ENCODE measurements at places on chromosomes 1 and 21. TPM values are rescaled to one million over a fixed set of nuclear protein-coding genes. Genes with fewer than 3 reads are reported as not detected.
A peak's percentile ranks its signal among the peaks of the same experiment; 100 is the strongest.

DNA sequence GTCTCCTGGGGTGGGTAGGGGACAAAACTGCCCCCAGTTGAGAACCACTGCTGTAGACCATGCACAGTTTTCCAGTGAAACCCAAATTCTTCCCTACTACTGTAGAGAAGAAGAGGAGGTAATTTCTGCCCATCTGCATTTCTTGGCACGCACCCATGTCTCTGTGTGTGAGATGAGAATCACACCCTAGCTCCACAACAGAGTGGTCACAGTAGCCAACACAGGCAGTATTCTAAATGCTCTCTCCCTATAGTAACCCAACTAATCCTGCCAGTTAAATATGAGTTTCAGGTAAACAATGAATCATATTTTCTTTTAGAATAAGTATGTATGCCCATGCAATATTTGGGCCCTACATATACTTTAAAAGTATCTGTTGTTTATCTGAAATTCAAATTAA, 1.2 kb upstream of the CAPN2 start:
- DNase-seq = no peak

- DNase-seq = no peak
Measured at GRCh38 chr1:18069903-18070302, 37.7 kb upstream of the IGSF21 start.

- DNase-seq = no peak
Measured at GRCh38 chr1:159944623-159945455, 574 bp downstream of the IGSF9 start.

GRCh38 chr1:180680558-180681144, 48.8 kb downstream of the XPR1 start:
- DNase-seq = no peak

- DNase-seq = peak; percentile 82
Measured at GRCh38 chr1:220748089-220748934, at the start of gene MTARC2. Gene MTARC2, plus strand, starts transcription at chr1:220748322. Its CDS starts 210 bp downstream, at chr1:220748532.

- DNase-seq = peak; percentile 34
Measured at GRCh38 chr1:94247138-94248094, 10.0 kb upstream of the ARHGAP29 start.

DNA sequence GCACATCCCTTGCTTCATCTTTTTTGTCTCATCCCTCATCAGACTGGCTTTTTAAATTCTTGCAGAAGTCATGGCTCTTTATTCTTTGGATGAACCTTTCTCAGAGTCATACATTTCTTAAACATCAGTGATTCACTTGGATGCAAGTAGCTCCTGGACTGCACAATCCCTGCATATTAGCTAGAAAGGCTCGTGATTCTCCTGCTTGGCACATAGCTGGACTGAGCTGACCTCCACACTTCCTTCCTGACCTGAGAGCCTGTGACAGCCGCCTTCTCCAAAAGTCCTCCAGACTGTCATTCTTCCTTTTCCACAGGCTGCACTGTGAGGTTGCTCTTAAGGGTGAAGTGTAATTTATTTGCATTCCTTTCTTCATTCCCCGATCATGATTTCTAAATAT, 109.4 kb downstream of the RGL1 start:
- no peak for DNase-seq

DNA sequence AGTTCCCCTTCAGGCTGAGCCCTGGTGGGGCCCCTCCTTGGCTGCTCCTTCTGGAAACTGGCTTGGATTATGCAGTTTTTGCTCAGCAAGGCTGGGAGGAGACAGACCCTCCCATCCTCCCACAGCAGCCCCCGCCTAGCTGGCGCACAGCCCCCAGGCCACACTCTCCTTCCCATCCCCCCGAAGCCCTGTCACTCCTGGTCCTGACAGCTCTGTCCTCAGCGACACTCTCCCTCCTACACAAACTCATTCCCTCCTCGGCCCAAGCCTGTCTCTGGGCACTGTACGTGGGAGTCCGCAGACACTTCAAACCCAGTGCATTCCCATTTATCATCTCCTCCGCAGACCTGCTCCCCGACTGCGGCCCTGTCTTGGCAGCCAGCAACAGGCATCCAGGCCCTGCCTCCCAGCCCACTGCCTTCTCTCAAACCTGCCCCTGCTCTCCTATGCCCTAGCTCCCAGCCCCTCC, 25.0 kb upstream of the EPHB2 start:
- DNase-seq = peak; percentile 78

GRCh38 chr1:248807067-248807737, 18.5 kb downstream of the SH3BP5L start:
- no peak for DNase-seq

GRCh38 chr1:207962716-207963426, 51.9 kb upstream of the CD34 start:
- DNase-seq = peak; percentile 72

Gene UTS2
- polyA plus RNA-seq = not detected

GRCh38 chr1:170676628-170677027, 12.7 kb downstream of the PRRX1 start:
- no peak for DNase-seq

Gene ATP1A2
- polyA plus RNA-seq = 44.5 TPM

Gene AMY1B
- polyA plus RNA-seq = not detected

DNA sequence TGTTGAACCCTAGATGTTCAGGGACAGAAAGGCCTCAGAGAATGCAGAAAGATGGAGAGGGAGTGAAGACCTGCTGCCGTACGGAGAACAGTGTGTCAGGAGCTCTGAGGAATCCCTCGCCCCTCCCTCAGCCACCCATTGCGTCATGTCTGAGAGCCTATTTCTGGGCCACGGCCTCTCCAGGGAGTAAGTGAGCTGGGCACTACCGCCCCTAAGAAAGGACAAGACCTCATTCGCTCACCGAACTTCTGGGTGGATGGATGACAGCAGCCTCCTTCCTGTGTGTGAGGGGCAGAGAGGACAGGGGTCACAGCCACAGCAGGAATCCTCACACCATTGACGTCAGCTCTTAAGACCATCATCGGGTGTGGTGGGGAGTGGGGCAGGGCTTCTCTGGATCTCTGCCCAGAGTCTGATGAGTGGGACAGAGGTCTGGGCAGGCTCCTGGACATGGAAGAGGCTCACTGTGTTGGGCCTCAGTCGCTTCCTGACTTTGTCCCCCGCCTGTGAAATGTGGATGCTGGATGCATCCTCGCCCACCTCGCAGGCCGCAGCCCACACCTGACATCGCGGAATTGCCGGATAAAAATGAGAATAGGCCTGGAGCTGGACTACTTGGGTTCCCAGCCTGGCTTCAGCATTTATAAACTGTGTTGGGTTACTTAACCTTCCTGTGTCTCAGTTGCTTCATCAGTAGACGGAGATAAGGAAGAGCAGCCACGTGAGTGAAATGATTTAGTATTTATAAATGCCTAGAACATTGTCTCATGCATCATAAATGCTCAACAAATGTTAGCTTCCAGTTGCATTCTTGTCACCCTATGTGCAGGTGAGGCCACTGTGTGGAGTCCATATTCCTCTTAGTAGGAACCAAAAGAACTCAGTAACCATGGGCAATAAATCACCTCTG, 238.6 kb downstream of the TRABD2B start:
- DNase-seq = no peak

GRCh38 chr1:241167121-241167630, 189.8 kb downstream of the RGS7 start:
- DNase-seq = no peak

- DNase-seq = no peak
Measured at GRCh38 chr1:46295306-46295705, 8.1 kb downstream of the LRRC41 start.

Gene PTCH2
- polyA plus RNA-seq = 13.4 TPM

DNA sequence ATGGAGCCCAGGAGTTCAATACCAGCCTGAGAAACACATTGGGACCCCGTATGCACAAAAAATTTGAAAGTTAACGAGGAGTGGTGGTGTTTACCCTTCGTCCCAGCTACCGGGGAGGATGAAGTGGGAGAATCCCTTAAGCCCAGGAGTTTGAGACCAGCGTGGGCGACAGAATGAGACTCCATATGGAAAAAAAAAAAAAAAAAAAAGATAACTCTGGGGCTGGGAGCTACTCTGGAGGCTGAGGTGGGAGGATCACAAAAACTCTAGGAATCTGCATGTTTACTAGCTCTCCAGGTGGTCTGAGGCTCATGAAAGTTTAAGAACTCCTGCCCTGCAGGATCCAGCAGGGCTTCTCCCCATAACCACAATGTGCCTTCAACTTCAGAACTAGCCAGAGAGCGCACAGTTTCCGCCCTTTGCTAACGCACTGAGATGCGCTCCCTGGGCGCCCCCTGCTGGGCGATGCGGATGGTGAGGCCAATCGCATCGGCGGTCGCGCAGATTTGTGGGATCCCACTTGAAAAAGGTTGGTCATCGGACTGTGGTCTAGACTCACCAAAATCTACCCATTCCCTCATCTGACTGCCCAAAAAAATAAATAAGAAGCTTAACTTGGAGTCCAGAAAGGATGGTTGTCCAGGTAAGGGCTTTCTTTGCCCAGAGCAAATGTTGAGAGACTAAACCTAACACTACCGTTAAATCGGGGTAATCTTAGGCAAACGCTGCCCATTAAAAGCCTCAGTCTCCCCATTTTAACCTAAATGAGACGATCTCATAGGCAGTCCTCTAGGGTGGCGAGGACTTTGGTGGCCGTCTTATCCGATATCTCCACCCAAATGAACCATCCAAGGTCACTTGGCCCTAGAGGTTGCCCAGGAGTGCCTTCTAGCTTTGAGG, 8.8 kb downstream of the ZNF683 start:
- peak; percentile 57 for DNase-seq

DNA sequence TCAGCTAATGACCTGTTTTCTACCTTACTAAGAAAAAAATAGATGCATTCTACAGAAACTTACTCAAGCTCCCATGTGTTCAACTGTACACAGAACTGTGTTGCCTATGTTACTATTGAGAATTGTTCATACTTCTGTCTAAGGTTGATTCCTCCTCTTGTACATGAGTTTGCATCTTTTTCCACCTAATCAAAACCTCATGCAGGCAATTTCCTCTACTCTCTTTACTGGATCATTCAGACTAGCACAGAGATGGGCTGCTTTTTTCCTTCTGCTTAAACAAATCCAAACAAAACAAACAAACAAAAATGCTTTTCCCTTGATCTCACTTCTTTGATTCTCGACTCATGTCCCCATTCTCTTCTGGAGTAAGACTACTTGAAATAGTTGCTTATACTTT, 58.8 kb upstream of the PTGFR start:
- no peak for DNase-seq

- DNase-seq = no peak
Measured at GRCh38 chr1:170556917-170557316, 25.0 kb downstream of the GORAB start.

GRCh38 chr1:201404055-201404454, 4.9 kb upstream of the LAD1 start:
- DNase-seq = no peak

Gene IL12RB2
- polyA plus RNA-seq = 0.76 TPM

GRCh38 chr1:41578712-41579335, 94.3 kb upstream of the EDN2 start:
- no peak for DNase-seq

Gene SMYD3
- 8.4 TPM for polyA plus RNA-seq

- DNase-seq = no peak
Measured at GRCh38 chr1:97834899-97835298, 85.9 kb downstream of the DPYD start.

Gene TNN
- 5.6 TPM for polyA plus RNA-seq

GRCh38 chr1:5769146-5769545, 223.1 kb downstream of the NPHP4 start:
- no peak for DNase-seq

GRCh38 chr1:206772243-206772937, at the start of gene IL10:
Gene IL10, minus strand, starts transcription at chr1:206772494. Its CDS starts 59 bp downstream, at chr1:206772435.
- no peak for DNase-seq

Gene PTPN22
- 0.27 TPM for polyA plus RNA-seq

DNA sequence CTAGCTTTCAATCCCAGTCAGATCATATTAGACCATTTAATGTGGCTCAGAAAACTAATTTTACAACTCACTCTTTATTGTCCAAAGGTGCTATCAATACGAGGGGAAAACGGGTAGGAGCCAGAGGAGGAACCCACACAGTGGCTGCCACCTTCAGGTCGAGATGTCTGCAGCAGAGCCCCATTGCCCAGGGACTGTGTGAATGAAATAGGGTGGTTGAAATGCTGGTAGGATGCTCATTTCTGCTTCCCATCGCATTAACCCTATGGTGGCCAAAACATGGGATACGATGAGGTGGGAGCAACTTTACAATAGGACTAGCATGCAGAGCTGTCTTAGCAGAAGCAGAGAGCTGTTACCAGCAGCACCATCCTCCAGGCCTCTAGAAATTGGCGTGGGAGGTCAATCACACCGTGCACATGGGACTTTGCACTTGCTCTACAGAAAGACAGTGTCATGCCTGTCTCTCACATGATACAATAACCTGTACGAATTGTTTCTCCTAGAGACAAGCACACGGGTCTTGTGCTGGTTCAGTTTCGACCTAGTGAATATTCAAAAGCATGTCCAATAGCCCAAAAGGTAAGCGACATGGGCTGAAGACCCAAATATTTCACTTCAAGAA, 69.5 kb upstream of the DESI2 start:
- no peak for DNase-seq

GRCh38 chr1:34806396-34806795, 13.6 kb downstream of the GJA4 start:
- no peak for DNase-seq
